ENCODE measurements at places on chromosomes 11 and 22.
A peak's percentile ranks its signal among the peaks of the same experiment; 100 is the strongest.

GRCh38 chr11:65305501-65306268 lies 9.0 kb upstream of the CDC42EP2 start:
- no peak for DNase-seq

DNA sequence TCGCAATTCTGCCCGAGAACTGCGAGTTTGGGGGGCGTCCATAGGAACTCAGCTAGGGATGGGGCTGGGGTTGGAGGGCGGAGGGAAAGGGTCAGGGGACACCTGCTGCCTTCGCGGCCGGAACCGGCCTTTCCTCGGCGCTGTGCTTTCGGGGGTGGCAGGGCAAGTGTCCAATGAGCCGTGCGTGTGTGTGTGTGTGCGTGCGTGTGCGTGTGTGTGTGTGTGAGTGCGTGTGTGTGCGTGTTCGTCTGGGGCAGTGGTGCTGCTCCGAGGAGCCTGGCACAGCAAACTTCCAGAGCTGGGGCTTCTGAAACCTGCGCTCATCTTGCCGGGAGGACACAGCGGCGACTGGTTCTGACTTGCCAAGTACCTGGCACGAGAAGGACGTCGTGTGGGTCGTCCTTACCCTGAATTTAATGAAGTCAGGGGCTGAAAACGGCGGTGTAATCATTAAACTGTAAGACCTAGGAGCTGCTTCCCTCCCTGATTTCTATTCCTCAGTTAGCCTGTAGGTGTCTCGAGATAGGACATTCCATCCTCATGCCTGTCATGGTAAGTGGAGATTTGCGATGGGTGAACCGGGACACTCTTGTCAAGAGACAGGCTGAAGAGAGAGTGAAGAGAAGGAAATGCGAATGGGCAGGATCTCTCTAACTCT lies 27.0 kb upstream of the AMOTL1 start:
- DNase-seq, result no peak

DNA sequence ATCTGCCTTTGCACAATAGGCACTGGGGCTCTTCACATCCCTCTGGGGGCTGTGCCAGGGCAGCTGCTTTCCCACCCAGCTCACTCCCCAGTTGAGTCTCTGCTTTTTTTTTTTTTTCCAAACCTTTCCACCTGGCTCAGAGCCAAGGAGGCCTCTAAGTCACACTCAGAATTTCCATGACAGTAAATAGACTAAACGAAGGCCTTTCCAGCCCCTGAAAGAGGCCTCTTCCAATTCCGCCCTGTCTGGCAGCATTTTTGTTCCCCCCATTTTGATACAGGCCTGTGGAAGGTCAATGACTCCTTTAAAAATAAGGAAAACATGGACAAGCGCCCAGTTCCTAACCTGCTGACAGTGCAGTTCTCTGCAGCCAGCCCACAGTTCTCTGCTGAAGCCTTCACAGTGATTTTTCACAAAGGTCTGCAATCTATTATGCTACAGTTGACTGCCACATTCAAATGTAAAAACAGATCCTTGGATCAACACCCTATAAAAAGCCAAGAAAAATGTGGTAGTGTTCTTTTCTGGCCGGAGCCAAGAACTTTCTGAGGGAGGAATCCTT lies 107.5 kb upstream of the SESN3 start:
- no peak for DNase-seq

DNA sequence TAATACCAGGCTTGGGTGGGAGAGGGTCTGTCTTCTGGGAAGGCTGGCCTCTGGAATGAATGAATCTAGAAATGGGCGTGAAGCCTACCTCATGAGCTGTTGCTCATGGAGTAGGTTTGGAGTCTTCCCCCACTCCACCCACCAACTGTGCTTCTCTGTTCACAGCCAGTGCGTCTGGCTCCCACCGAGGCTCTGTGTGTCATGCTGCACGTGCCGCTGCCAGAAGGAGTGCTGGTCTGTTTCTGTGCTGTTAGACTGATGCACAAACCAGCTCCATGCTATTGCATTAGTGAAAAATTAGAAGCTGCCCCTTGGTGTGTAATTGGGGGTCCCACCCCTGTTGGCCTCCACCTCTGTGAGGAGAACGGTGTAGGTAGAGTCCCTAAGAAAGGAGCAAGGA lies 132.3 kb upstream of the PARVA start:
- DNase-seq, result no peak

GRCh38 chr22:35367331-35367886 lies 13.5 kb upstream of the HMOX1 start:
- no peak for DNase-seq

- no peak for DNase-seq
Observed at GRCh38 chr11:96306600-96306932, 36.4 kb downstream of the MAML2 start.

- no peak for DNase-seq
Observed at GRCh38 chr11:104361975-104362374, 198.0 kb upstream of the PDGFD start.

- DNase-seq, result no peak
Observed at GRCh38 chr22:16824716-16825687, at the start of gene XKR3. Gene XKR3 (minus strand): TSS chr22:16825411. CDS start chr22:16808073, 17,338 bp downstream.

DNA sequence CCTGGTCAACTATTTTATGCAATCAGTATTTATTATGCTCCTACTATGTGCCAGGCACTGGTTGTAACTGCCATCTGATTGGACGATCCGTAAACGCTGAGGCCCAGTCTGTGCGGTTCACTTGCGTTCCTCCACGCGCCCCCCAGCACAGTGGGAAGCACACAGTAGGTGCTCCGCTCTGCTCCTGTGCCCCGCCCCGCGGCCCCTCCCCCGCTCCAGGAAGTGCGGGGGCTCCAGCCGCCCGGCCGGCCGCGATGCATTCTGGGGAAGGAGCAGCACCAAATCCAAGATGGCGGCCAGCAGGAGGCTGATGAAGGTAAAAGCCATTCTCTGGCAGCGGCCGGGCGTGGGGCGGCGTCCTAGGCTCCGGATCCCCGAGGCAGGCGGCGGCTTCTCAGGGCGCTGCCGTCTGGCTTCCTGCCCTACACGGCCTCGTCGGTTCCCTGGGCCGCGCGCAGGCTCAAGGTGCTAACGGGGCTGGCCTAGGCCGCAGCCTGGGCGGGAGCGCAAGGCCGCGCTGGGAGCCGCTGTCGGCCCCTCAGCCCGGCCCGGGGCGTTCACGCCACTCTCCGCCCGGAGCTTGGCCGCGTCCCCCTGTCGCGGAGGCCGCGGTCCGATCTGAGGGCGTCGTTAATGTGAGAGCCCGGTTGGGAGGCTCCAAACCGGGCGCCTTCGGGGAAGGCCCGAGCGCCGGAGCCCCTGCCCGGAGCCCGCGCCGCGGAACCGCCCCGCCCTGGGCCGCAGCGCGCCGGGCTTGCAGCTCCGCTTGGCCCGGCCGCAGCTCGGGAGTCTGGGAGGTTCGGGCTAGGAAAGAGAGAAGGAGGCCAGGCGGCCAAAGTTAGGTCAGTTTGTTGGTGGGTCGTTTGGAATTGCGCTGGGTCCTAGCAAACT lies at the start of gene UBE2L3:
TSS of gene UBE2L3 (plus strand) at position 259 of the 891 bp plus-strand sequence. CDS start at position 290, 31 bp downstream.
- DNase-seq, result peak; percentile 74

DNA sequence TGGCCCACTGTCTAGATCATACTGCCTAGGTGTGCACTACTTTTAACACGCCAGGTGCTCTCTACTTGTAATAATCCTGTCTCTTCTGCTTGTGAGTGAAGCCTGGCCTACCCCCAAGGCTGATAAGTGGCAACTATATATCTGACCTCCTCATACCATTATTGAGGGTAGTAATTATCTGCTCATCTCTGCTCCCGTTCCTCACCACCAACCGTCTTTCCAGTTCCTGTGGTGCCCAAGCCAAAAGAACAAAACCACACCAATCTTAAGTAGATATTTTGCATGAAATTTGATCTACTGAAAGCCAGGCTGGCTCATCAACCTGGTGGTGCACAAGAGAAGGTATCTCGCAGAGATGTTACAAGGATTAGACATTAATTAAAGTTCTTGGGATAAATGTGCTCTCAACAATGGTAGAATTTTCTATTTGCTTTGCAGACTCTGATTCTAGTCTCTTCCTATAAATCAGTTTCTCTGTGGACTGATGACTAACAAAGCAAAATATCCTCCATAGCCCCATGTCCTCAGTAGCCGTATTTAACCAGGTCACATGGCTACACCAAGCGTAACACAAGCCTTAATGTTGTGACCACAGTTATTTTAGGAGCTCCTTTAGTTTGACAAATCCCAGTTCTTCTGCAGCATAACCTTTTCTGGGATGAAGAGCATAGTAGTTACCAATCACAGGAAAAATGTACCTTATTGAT lies 267.2 kb downstream of the NTM start:
- no peak for DNase-seq

GRCh38 chr22:42962295-42963230 lies 52.4 kb downstream of the PACSIN2 start:
- DNase-seq, result no peak

DNA sequence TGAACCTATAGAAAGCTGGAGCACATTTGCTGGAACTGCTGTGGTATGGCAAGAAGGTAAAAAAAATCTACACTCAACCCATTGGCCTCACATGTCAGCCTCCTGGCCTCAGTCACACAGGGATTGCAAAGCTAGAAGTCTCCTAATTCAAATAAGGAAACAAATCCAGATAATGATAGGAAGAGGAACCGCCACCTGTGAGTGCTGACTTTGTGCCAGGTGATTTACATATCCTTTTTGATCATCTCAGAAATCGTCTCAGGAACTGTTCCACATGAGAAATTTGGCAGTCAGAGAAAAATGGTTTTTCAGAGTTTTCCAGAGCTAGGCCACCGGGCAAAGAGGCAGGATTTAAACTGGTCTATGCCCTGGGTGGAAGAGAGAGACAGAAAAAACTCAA lies 986 bp downstream of the NLRP10 start:
- DNase-seq, result no peak

- no peak for DNase-seq
Observed at GRCh38 chr11:29781268-29781667, 235.6 kb downstream of the KCNA4 start.

DNA sequence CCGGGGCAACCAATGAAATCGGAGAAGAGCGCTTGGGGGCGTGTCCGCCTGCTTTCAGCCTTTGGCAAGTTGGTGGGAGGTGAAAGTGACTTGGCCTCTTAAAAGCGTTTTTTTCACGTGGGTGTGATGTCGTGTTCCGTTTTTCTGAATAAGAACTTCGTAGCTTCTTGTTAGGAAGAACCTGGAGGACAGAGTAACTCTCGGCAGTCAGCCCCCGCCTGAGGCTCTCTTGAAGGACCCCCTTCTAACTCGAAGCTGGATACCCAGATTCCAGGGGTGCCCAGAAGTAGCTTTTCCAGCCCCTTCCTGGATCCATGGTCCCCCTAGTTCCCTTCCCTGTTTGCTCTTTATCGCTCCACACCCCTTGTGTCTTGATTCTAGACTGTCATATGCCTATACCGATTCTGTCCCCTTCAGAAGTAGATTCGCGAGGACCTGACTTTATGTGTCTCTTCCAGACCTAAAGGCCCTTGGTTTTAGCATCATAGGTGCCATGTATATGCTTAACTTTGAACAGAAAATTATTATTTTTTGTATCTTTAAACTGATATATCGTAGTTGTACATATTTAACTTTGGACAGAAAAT lies 915 bp upstream of the OSBP start:
- no peak for DNase-seq

- no peak for DNase-seq
Observed at GRCh38 chr11:115564851-115565250, 60.6 kb upstream of the CADM1 start.

- no peak for DNase-seq
Observed at GRCh38 chr11:83611600-83611999, 325.4 kb upstream of the CCDC90B start.

DNA sequence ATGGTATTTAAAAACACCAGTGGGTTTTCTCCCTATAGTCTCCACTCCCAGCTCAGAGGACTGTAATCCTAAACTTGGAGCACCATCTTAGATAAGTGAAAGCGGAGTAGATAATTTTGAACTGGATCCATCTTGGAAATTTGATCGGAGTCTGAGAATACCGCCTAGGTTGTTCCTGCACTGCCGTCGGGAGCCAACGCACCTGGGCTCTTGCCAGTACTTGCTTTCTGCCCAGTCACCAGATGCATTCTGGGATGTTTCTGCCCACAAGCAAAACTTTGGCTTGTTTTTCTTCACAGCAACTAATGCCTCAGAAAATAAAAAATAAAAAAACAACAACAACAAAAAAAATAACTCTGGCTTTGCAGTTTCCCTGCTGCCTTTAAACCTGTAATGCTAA lies 113.0 kb upstream of the MTMR2 start:
- DNase-seq, result no peak

DNA sequence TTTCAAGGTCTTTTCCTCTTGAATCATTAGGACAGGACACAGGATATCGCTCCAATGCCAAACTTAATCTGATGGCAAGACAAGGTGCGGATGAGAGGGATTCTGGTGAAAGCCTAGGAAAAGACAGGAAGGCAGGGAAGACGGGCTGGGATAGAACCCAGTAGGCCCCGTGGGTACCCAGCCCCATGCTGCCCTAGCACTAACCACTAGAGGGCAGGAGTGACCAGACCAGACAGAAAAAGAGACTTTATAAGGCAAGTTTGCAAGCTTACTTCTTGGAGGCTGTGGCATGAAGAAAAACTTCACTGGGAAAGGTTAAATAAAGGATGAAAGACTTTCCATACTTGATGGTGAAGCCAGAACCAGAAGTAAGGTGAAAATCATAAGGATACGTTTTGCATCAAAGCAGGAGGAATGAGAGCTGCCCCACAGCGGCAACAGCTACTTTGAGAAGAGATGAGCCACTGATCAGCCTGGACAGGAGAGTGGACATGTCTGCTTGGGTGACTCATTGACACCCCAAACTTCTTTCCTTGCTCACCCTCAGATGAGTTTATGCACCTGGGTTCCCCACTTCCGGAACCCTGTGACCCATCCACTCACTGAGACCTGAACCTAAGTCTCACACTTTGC lies 39.8 kb downstream of the SYN3 start:
- DNase-seq, result peak; percentile 9

- DNase-seq, result no peak
Observed at GRCh38 chr22:49281467-49282340, 546.0 kb downstream of the BRD1 start.

DNA sequence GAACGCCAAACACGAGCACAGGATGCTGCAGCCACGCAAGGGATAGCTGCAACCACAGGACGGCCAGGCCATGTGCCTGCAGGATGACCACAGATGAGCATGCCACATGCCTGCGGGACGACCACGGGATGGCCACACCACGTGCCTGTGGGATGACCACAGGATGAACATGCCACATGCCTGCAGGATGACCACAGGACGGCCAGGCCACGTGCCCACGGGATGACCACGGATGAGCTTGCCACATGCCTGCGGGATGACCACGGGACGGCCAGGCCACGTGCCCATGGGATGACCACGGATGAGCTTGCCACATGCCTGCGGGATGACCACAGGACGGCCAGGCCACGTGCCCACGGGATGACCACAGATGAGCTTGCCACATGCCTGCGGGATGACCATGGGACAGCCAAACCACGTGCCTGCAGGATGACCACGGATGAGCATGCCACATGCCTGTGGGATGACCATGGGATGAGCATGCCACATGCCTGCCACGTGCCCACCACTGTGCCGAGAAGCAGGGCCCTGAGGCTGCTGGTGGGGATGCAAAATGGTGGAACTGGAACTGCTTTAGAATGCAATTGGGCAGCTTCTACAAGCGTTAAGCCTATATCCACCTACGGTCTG lies 12.8 kb upstream of the MOB2 start:
- no peak for DNase-seq

DNA sequence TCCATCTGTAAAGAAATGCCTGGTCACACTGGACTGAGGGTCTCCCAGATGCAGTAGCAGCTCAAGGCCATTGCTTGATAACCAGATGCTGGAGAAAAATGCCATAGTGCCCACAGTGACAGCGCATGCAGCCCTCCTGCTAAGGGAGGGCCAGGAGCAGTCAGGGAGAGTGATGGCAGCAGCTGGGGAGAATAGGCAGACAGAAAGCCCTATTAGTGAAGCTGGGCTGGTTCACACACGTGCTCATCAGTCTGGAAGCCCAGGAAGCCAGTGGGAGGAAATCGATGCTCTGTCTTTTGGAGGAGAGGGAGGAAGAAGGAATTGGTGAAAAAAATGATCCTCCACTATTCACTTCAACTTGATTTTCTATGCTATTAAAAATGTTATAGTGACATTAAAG lies 82.9 kb downstream of the OSBP2 start:
- no peak for DNase-seq

Measured in activated CD4-positive, alpha-beta T cell treated with anti-CD3 and anti-CD28 coated beads for 24 hours (primary cell).